Thoracic aorta endothelial cell (primary cell): ENCODE measurements at places on chromosomes 1 and 21. TPM values are rescaled to one million over a fixed set of nuclear protein-coding genes. Genes with fewer than 3 reads are reported as not detected.

Gene LEPR
- 9.8 and 12.9 TPM in 2 replicates for total RNA-seq

Gene MYOC
- not detected in 2 replicates for total RNA-seq

Gene OR2G6
- not detected in 2 replicates for total RNA-seq

Gene FCRL5
- total RNA-seq, result not detected in 2 replicates

Gene KCNJ6
- total RNA-seq, result not detected in 2 replicates

Gene OR2T11
- not detected in 2 replicates for total RNA-seq

Gene ANGPTL3
- 0.07 TPM in 1 of 2 replicates, not detected in the other for total RNA-seq

Gene TRIM46
- total RNA-seq, result 5.7 and 7.2 TPM in 2 replicates
